Islet precursor cell (in vitro differentiated cells): ENCODE measurements at places on chromosomes 16 and 17.

DNA sequence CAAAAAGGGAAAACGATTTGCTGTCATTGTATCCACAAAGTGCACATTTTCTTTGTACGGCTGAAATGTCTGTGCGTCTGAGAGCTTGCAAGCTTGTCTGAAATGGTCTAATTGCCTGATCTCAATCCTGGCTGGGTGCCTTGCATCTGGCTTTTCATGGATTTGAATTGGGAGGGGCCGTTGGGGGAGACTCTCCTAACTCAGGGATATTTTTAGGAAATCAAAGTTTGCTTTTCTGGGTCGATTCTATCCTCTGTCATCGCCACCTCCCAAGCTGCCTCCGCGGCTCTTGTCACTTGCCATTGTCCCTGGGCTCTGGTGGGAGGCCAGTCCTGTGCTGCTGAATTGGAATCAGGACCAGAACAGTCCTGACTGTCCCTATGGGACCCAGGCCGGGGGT lies 33.3 kb upstream of the MGAT5B start:
- DNase-seq = no peak

GRCh38 chr17:34562387-34562786 lies 17.0 kb upstream of the TMEM132E start:
- no peak for DNase-seq

DNA sequence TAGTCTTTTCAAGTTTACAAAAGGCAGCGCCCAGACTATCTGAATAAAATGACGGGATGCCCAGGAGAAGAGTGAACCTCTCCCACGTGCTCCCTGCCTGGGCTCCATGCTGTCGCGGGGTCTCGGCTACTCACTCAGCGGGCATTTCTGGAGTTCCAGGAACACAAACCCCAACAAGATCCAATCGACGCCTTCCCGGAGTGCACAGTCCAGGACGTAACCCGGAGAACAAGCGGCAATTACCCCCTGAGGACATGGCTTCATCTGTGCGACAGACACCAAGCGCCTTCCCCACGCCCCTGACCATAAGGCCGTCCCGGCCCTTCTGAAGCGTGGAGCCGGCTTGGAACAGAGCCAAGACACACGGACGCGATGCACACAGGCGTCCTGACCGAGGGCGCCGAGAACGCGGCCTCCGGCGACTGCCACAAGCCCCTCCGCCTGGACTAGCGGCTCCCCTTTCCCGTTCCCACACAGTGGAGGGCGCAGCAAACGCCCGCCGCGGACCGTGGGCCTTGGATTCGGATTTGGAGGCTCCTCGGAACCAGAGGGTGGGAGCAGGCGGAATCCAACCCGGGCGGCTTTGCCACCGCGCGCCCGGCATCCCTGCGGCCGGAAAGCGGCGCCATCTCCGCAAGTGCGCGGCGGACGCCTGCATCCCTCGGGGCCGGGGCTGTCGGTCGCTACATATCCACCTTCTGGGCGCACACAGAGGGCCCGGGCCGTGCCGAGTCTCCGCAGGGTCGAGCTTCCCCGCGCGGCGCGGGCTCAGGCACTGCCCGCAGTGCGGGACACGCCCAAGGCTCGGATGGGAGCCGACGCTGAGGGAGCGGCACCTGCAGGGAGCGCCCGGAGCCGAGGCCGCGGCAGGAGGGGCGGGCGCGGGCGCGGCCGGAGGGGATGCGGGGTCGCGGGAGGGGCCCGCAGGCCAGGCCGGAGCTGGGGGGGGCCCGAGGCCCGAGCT lies 725 bp downstream of the ABCA3 start:
- DNase-seq = no peak

GRCh38 chr17:19347323-19348080 lies 15.0 kb downstream of the B9D1 start:
- DNase-seq = peak; percentile 49

DNA sequence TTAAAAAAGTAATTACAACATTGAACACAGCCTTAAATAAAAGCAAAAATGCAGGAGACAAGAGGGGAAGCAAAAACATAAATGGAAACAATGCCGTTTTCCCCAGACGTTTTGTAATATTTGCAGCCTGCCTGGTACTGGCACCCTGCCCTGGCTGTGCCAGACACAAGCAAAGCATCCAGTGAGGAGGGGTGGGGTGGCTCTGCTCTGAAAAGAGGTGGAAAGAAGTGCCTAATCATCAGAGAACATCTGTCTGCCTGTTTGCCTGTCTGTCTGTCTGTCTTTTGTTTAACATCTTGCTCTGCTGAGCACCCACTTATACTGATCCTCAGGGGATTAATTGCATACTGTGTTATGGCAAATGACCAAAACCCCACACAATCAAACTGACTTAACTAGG lies 62.7 kb downstream of the C16orf82 start:
- no peak for DNase-seq

DNA sequence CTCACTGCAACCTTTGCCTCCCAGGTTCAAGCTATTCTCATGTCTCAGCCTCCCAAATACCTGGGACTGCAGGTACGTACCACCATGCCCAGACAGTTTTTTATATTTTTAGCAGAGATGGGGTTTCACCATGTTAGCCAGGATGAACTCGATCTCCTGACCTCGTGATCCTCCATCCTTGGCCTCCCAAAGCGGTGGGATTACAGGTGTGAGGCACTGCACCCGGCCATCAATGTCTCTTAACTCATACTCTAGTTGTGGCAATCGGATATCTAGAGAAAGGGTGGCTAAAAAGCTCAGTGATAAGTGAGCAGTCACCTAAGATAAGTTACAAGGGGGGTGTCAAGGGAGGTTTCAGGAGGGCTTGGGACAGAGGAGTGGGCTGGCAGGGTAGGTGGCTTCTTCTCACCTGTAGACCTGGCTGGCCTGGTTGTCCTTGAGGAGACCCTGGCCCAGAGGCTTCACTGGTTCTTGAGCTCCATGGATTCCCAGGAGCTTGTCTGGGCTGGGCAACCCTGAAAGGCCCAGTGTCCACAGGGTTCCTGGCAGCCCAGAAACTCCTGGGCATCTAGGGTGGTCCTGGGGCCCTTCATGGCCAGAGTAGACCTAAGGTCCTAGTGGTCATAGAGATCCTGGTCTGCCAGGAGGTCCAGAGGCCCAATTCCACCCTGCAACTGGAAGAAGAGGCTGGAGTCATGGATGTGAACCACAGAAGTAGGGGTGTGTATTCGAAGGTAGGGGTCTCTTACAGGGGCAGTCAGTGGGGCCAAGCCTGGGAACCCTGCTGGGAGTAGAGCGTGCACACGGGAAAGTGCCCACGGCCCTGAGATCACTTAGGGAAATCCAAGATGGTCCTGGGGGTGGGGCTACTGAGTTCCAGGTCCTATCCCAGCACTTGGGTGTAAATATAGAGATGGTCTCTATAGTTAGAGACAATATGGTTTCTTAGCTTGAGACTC lies 12.7 kb upstream of the IGFBP4 start:
- DNase-seq = peak; percentile 47

DNA sequence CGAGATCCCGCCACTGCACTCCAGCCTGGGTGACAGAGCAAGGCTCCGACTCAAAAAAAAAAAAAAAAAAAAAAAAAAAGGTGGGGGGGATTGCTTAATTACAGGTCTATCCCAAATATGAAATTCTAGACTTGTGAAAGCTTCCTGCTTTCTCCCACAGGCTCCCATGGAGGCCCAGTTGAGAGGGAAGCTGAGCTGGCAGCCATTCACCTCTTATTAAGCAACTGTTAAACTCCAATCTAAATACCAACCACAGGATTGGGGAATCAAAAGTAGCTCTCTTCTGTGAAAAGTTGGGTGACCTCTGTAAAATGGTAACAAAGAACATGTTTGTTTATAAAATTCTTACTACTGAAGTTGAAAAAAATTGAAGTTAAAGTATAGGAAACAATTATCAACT lies 45.8 kb upstream of the STAC2 start:
- no peak for DNase-seq

DNA sequence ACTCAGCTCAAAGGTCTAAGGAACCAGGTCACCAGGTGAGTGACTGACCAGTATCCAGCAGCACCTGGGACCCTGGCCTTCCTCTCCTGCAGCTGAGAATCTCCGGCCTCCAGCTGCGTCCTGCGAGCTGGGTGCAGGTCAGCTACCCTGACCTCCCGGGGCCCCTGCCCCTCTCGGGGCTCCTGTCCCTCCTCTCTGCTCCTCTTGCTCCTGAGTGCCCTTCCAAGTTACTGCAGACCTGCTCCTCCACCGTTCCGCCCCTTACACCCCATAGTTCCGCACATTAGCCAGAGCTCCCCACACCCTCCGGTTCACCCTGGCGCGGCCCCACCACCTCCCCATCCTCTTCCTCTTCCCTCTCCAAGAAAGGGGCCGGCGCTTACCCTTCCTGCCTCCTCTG lies 10.6 kb downstream of the FOXJ1 start:
- peak; percentile 54 for DNase-seq

DNA sequence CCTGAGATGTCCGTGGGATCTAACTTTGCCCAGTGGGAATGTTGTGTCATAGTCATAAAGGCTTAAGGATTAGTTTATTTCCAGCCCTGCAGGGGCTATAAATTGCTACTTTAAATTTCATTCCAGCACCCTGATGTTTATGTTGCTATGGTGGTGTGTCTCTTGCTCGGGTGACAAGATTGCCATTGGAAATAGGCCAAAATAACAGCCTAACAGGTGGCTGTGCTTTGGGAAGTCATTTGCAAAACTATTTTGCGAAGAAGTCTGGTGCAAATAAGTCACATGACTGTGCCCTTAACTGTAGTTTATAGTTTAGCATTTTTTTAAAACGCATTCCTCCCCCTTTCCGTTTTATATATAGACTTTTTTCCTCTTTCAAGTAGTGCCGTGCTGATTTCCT lies 23.1 kb downstream of the PITPNC1 start:
- DNase-seq = no peak

GRCh38 chr17:41579484-41580243 lies 7.0 kb downstream of the KRT14 start:
- peak; percentile 97 for DNase-seq

DNA sequence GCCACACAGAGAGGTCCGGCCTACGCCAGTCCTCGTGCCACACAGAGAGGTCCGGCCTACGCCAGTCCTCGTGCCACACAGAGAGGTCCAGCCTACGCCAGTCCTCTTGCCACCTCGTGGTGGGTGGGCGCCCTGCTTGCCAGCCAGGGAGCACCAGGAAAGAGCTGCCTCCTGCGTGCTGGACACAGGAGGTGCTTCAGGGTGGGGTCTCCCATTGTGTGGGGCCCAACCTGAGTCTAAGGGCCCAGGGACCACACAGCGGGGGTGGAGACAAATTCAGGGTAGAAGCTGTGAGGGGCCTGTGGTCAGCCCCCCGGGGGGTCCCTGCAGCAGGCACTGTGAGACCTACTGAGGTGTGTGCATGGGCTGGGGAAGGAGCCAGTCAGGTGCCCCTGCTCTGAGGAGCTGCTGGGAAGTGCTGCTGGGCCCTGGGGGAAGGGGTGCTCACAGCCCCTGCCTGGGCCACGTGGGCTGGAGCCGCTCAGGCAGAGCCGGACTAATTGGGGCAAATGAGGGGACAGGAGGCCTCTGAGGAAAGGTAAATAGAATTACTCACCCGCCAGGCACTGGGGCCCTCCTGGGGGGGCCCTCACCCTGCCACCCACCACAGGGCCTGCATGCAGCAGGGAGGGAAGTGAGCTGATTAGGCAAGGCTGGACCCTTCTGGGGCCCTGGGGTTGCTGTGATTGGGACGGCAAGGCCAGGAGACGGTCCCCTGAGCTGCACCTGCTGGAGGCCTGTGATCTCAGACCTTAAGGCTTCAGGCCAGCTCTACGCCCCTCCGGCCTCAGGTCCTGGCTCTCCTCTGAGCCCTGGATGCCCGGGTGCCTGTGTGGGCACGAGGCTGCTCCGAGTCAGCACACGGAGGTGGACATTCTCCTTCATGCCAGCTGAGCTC lies 11.0 kb downstream of the GCGR start:
- no peak for DNase-seq
